Right ventricle myocardium superior (tissue), 1 donor: ENCODE measurements at places on chromosomes 12 and 14.

DNA sequence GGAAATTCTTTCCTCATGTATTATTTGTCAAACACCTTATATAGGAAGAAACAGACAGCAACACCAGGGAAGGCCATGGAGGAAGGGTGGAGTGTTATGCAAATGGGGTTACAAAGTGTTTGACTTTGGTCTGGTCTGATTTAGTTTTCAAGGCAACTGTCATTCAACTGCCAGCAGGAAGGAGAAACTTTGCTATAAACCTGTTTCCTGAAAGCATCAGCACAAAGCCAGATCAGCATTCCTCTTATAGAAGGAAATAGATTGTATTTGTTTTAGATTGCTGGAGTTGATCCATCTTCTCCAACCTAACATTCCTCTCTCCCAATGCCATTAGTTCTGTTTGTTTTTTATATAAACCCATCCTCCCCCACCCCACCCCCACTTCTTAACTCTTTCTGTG lies 65.7 kb downstream of the STAB2 start:
- DNase-seq, result no peak

DNA sequence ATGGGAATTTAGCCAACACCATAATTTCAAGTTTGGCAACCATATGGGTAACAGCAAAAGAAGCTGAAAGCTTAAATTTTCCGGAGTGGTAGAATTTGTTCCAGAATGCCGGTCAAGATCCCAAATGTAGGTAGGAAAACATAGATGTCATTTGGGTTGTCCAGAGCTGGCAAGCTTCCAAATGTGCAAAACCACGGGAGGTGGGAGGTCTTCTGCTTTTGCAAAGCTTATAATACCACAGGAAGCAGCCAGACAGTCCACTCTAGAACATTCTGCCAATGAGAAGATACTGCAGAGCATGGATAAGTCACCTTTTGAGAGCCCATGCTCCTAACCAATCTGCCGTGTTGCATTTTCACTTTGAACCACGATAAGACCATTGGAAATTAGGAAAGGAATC lies 26.4 kb upstream of the BATF start:
- no peak for DNase-seq

DNA sequence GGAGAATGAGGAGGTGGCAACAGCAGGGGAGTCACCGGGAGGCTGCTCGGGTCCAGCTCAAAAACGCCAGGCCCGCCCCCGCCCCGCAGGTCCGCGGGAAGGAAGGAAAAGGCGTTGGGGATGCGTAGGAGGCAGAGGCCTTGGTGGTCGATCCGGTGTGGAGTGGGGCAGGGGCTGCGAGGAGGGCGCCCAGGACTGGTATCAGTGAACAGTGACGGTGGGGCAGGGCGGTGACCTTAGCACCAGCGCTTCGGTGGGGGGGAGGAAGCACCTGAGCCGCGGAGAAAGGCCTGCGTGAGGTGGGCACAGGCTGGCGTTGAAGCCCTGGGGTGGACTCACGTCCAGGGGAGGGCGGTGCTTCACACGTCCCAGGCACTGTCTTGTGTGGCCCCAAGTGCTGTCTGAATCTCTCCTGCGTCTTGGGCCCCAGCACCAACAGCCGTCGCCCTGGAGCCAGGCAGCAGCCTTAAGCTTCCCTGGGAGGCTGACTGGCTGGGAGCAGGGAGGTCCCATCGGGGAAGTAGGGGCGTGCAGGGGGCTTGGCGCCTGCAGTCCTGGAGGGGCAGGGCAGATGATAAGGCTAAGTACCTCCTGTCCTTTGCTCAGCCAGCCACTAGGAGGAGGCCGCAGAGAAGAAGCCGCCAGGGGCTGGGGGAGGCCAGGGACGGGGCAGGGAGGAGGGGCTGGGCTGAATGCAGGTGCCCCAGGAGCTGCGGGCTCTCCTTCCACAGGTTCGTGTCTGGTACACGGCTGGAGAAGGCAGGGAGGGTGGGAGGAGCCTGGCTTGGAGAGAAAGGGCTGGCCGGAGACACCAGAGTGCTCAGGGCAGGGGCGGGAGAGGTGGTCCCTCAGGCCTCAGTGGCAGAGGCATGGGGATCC lies 26.5 kb downstream of the ZBTB42 start:
- peak; percentile 61 for DNase-seq

GRCh38 chr14:74356892-74357575 lies 8.8 kb downstream of the VRTN start:
- DNase-seq, result no peak

- DNase-seq, result no peak
Observed at GRCh38 chr12:129145381-129145780, 292.1 kb downstream of the GLT1D1 start.

DNA sequence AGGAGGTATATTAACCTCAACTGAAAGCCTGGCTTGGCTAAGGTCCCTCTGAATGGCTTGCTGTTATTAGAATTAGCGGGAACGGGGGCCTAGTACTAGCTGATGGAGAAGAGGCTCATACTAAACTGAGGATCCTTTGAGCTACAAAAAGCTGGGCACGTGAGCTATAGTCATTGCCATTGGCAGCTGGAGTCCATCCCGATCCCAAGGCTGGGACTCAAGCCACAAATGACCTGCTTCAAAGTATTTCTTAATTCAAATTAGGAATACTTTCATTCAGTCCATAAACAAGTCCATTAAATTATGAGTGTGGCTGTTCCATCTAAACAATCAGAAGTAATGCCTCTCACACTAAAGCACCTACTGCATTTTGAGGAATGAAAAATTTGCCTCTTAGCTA lies 114.5 kb downstream of the DACT1 start:
- DNase-seq, result no peak

DNA sequence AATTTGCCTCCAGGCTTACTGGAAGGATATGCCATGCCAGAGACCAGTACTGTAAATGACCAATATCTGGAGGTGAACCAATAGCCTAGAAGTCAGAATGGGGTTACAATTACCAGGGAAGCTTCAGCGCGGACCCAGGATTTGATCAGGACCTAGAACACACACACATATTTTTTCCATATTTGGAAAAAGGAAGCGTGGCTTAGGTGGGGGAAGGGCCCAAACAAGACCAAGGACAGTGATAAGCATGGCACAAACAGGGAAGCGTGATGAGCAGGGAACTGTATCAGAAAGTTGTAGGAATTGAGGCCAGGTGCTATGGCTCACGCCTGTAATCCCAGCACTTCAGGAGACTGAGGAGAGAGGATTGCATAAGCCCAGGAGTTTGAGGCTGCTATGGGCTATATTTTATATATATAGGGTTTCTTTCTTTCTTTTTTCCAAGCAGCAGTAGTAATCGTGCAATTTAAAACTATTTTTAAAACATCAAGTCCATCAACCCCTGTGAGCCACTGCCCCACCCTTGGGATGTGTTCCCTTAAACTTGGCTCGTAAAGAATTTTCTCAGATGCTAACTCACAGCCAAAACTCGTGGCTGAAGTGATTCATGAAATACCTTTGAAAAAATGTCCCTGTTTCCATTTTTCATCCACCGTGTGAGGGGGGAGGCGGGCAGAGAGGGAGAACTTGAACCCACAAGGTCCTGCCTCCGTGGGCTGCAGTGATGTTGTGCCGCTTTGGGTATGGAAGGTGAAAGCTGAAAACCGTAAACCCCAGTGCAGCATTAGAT lies 16.7 kb downstream of the HRK start:
- no peak for DNase-seq

GRCh38 chr12:70822412-70822811 lies 98.1 kb downstream of the PTPRR start:
- DNase-seq, result no peak
